ENCODE measurements at places on chromosomes 4 and X. TPM values are rescaled to one million over a fixed set of nuclear protein-coding genes. Genes with fewer than 3 reads are reported as not detected.
A peak's percentile ranks its signal among the peaks of the same experiment; 100 is the strongest.

Gene PAGE5
- total RNA-seq = not detected

Gene RASSF6
- total RNA-seq = 0.28 TPM

Gene RHOH
- total RNA-seq = 317 TPM

Gene RAB41
- total RNA-seq = not detected

Gene USP11
- total RNA-seq = 62.6 TPM

DNA sequence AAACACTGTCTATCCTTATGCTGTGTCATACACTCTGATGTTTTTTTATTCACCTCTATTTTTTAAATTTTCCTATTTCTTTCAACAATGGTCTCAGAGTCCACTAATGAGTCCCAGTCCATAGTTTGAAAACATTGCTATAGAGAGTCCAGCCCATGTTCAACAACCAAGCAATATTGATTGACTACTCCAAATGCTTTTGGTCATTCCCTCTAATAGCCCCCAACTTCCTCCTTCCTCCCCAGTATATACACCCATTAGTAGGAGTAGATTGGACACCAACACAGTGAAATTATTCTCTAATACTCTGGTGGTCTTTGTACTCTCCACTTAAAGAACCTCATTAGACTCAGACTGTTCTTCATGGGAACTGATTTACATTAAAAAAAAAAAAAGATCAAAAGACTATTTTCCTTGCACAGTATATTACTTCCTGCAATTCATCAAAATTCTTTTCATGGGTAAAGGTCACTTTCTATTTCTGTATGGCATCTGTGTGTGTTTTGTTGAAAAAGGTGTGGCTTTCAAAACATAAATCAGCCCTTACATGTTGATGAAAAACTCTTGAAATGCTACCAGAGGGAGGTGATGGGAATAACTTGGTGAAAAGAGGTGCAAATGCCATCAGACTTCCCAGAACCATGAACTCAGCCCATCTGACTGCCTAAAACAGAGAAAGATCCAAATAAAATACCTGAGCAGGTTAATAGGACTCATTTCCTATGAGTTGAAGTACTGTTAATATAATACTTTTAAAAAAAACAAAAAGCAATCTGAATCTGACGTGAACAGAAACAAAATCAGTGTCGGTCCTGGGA lies 250.3 kb upstream of the KLF3 start:
- H3K36me3 ChIP-seq = no peaks in the 10 kb centered on the region
- peaks cover 2% of the 10 kb centered on the region for H3K4me1 ChIP-seq
- no peak overlapping the region for H3K27ac ChIP-seq
- H3K4me3 ChIP-seq = no peak overlapping the region

- no peak overlapping the region for H3K27ac ChIP-seq
- no peaks in the 10 kb centered on the region for H3K4me1 ChIP-seq
- H3K4me3 ChIP-seq = no peak overlapping the region
- no peaks in the 10 kb centered on the region for H3K36me3 ChIP-seq
- no peak for DNase-seq
Measured at GRCh38 chr4:123083646-123084045, 161.2 kb upstream of the NUDT6 start.

DNA sequence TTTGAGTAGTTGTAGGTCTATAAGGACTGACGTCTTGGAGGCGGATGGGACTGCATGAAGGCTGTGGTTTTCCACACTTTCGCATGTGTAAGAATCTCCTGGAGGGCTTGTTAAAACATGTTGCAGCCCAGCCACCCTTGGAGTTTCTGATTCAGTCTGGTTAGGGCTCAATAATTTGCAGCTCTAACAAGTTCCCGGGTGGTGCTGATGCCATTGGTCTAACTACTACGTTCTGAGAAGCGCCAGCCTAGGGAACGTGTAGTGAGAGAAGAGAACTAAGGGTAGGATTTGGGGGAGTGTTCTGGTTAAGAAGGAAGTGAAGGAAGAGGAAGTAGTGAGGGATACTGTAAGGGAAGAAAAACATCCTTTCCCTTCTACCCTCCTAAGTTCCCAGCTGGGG lies 138.9 kb downstream of the LARP7 start:
- H3K4me1 ChIP-seq = no peaks in the 10 kb centered on the region
- H3K27ac ChIP-seq = no peak overlapping the region
- no peak for DNase-seq
- no peaks in the 10 kb centered on the region for H3K36me3 ChIP-seq
- H3K27me3 ChIP-seq = peaks cover 2% of the 10 kb centered on the region
- H3K4me3 ChIP-seq = no peak overlapping the region

DNA sequence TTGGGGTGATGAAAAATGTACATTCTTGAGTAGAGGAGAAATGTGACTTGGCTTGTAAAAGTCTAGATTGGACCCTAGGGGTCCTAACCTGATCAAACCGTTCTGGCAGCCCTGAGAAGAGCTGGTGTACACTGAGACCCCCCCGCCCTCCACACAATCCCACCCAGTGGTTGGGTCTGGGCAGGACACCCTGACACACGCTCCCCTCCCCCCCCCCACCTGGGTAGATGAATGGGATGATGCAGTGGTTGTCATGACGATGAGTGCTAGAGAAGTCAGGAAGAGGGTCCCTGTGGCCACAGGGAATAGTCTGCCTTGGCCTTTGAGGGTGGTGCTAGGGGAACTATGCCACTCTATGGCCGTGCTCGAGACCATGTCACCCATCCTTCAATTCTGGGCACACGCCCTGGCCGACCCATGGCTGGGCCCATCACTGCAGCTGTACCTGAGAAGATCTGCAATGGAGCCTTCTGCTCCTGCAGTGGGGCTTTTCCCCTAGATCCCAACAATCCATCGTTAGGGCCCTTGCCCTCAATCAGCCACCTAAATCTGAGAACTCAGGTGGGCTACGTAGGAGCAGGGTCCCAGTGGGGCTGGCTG lies 4.4 kb downstream of the CDK16 start:
- H3K4me1 ChIP-seq = peaks cover 21% of the 10 kb centered on the region
- H3K36me3 ChIP-seq = peaks cover 45% of the 10 kb centered on the region
- H3K27me3 ChIP-seq = no peaks in the 10 kb centered on the region
- no peak overlapping the region for H3K4me3 ChIP-seq
- no peak overlapping the region for H3K27ac ChIP-seq

DNA sequence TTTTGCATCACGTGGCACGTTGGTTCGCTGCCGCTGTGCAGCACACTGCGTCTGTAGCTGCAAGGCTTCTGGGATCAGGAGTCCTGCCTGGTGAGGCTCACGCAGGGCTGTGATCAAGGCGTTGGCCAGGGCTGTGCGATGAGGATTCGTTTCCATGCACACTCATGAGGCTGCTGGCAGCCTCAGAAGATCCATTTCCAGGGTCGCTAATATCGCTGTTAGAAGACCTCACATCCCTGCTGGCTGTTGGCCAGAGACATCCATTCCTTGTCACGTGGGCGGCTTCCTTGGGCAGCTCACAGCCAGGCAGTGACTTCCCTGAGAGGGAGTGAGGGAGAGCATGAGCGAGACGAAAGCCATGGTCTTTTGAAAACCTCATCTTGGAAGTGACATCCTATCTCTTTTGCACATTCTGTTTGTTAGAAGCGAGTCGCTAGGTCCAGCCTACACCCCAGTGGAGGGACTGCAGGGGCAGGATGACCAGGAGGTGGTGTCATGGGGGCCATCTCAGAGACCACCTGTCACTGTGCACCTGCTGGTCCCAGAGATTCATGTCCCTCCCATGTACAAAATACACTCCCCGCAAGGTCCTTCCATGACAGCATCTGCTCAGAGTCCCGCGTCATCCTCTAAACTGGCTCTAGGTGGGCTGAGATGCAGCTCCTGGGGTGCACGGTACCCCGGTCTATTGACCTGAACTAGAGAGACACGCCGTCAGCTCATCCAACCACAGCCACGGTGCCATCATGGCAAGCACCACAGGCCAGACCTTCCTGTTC lies 12.2 kb downstream of the RGS12 start:
- peaks cover 52% of the 10 kb centered on the region for H3K4me1 ChIP-seq
- DNase-seq = no peak
- no peak overlapping the region for H3K27ac ChIP-seq
- no peaks in the 10 kb centered on the region for H3K36me3 ChIP-seq
- H3K27me3 ChIP-seq = no peaks in the 10 kb centered on the region
- no peak overlapping the region for H3K4me3 ChIP-seq

DNA sequence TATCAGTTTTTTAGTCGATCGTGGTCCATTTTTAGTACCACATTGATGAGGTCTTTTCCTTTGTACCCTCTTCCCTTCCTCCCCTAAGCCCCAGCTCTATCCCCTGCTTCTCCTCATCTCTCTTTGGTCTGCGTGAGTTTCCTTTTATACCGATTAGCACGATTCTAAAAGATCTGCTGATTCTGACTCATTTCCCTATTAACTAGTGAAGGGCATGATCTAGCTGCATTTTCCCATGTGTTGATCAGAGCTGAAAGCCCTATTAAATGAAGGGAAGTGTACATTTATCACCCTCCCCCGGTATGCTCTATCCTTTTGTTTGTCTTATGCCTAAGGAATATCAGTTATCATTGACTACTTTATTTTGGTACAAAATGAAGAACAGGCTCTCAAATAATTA lies 181.7 kb upstream of the NPY2R start:
- no peaks in the 10 kb centered on the region for H3K36me3 ChIP-seq
- no peak for DNase-seq
- no peaks in the 10 kb centered on the region for H3K27me3 ChIP-seq

DNA sequence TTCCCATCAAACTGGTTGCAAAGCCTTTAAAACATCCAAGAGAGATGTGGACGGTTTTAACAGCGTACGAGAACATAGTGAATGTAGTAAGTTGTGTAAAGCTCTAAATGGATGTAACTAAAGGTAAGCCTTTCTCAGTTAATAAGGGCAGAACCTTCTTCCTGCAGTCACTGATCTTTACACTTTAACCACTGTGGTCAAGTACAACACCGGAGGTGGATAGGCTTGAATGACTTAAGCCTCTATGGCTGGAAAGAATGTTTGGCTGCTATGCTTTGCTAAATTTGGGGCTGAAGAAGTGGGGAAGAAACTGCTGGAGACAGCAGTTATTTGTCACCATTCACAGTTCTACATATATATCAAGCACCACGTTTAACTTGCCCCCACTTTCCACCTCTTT lies 285.1 kb upstream of the FMR1 start:
- H3K4me3 ChIP-seq = no peak overlapping the region
- H3K27me3 ChIP-seq = no peaks in the 10 kb centered on the region
- H3K4me1 ChIP-seq = no peaks in the 10 kb centered on the region
- no peaks in the 10 kb centered on the region for H3K36me3 ChIP-seq
- no peak overlapping the region for H3K27ac ChIP-seq
- no peak for DNase-seq

DNA sequence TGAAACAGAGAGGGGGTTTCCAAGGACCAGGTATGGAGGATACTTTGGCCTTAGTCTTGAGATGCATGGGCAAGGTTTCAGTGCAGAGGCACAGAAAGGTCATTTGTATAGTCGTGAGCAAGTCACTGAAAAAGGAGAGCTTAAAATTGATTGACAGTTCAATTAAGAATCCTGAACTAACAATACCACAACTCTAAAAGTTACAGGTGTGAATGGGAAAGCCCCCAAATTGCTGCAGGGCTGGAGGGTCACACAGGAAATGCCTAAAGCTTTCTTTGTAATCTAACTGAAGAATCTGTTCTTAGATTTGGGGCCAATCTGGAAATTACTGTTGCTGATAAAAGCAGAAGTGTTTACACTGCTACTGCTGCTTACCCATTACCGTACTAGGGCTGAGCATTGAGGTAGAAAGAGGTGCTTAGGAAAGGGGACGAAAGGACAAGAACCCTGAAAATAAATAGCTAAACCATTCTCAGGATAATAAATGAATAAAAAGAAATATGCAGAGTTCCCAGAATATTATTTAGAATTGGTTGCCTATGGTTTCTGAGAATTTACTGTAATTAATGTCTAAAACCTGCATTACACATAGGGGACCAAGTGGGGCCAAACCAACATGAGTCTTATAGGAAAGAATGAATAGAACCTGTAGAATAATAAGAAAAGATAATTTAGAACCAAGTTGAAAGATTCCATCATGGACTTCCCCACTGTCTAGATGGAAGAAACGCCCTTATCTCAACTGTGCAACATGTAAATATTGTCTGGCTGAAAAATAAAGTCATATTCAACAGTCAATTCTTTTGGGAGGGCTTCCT lies 91.9 kb upstream of the PPP1R2C start:
- no peak overlapping the region for H3K27ac ChIP-seq
- H3K4me1 ChIP-seq = no peaks in the 10 kb centered on the region
- no peak overlapping the region for H3K4me3 ChIP-seq

- H3K36me3 ChIP-seq = no peaks in the 10 kb centered on the region
- no peak overlapping the region for H3K27ac ChIP-seq
- peaks cover 33% of the 10 kb centered on the region for H3K4me1 ChIP-seq
- peak overlapping the region; percentile 50 for H3K4me3 ChIP-seq
Measured at GRCh38 chr4:24473309-24473721, 111.0 kb downstream of the DHX15 start.

DNA sequence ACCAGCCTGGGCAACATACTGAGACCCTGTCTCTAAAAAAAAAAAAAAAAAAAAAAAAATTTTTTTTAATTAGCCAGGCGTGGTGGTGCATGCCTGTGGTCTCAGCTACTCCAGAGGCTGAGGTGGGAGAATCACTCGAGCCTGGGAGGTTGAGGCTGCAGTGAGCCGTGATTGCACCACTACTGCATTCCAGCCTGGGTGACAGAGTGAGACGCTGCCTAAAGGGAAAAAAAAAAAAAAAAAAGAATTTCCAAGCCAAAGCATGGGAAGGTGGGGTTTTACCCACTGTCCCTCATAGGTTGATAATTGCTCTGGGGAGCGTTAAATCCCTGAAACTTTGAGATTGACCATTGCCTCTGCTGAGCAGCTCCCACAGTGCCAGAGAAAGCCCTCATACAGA lies 427.5 kb downstream of the BCOR start:
- DNase-seq = no peak
- H3K4me3 ChIP-seq = no peak overlapping the region
- no peaks in the 10 kb centered on the region for H3K4me1 ChIP-seq
- no peaks in the 10 kb centered on the region for H3K27me3 ChIP-seq

Data from CD4-positive, alpha-beta T cell (primary cell).